ENCODE measurements at places on chromosomes 5 and 9.

GRCh38 chr9:89743216-89743572, 138.4 kb downstream of the GADD45G start:
- DNase-seq = no peak

GRCh38 chr9:3471883-3472282, 53.9 kb downstream of the RFX3 start:
- DNase-seq = no peak

- no peak for DNase-seq
Measured at GRCh38 chr9:81680006-81680405, 9.3 kb downstream of the TLE1 start.

DNA sequence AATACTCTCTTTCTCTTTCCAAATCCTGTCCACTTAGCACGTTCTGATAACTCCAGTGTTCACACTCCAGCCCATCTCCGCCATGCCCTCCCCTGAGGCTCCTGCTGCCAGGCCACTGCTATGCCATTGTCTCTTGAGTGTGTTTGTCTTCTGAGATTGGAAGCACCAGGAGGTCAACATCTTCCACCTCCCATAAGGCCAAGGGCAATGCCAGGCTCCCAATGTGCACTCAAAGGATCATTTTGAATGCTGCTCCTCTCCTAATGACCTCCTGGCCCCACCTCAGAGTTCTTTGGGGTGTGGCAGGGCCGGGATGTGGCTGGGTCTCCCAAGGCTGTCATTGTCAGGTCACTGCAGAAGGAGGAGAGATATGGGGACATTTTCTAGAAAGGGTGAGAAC, 19.5 kb downstream of the IGIP start:
- no peak for DNase-seq

GRCh38 chr9:16469184-16469583, 401.3 kb downstream of the BNC2 start:
- no peak for DNase-seq

GRCh38 chr9:14030375-14031059, 283.4 kb downstream of the NFIB start:
- DNase-seq = peak; percentile 90

GRCh38 chr5:135110785-135111596, 77.0 kb upstream of the PITX1 start:
- no peak for DNase-seq
